ENCODE measurements at places on chromosomes 16 and 17.

DNA sequence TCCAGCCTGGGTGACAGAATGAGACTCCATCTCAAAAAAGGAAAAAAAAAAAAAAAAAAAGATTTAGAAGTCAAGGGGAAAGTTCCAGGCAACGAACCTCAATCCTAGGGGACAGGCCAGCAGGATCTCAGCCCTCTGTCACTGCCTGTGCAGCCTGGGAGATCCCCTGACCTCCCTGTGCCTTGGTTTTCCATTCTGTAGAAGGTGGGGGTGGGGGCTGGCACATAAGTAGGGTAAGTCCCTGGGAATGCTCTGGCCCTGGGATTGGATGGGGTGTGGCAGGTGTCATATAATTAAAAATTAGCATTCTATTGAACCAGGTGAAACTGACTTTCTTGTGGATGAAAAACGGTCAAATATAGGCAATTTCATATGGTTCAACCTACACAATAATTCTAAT lies 90.5 kb downstream of the C16orf78 start:
- DNase-seq = no peak

- no peak for DNase-seq
These were observed 8.9 kb downstream of the GNGT2 start for GRCh38 chr17:49201481-49201927.

DNA sequence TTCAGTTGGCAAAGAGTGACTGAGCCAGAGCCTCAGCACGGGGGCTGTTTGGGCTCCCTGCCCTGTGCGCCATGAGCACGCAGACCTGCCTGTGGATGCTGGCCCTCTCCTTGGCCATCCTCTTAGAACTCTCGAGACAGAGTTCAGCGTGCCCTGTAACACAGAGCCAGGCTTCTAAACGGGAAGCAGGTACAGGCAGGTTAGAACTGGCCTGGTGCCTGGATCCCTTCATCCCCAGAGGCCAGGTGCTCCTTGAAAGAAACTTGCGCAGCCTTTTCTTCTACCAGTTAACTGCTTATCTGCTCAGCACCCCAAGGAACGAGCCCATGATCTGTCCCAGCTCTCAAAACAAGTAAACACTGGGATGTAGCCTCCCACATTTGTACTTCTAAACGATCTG lies 6.9 kb downstream of the CCNF start:
- DNase-seq = no peak

DNA sequence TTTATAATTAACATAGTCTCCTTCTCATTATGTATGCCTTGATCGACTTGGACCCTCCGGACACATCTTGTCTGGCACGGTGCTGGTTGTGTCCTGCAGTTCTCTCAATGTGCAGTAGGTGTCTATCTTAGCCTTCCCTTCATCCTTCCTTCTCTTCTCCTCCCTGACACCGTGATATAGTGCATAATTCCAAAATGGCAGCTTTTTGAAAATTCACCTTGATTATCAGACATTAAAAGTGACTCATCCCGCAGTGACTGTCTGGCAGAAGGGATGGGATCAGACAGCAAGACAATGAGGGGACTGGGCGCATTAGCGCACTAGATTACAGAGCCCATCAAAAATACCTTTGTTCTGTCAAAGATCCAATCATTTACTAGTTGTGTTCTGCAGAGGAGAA lies 70.0 kb upstream of the PMFBP1 start:
- DNase-seq = no peak

- DNase-seq = no peak
These were observed 223.5 kb downstream of the CYB561 start for GRCh38 chr17:63222655-63223054.

DNA sequence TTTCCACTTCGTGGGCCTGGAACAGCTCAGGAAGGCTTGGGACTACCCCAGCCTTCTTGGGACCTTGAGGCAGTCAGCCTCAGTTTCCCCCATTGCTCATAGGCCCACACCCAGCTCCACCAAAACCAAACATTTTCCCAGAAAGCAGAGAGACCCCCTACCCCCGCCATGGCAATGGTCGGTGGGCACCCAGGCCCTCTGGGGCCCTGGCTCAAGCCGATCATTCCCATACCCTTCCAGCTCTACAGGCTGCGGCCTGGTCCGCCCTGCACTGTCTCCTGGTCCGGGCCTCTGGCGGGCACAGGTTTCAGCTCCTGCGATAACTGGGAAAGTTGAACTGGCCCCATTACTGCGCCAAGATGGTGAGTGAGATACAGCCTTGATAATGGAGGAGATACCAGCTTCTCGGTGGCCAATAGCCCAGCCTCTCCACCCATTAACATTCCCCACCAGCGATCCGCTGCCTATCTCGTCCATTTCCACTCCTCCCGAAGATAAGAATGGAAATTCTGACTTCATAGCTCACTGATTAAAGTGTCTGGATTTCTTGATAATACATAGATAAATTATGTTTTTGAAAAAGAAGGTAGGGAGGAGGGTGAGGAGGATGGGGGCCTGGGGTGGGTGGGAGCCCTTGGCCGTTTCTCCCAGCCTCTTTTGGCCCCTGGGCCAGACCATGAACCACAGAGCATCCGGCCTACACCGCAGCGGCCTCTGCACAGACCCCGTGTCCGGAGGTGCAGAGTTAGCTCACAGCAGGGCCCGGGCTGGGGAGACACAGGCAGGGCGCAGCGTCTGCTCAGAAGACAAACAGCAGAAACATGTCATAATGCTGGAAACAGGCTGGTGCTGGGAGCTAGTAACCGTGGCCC lies 11.6 kb downstream of the ZFPM1 start:
- DNase-seq = no peak

DNA sequence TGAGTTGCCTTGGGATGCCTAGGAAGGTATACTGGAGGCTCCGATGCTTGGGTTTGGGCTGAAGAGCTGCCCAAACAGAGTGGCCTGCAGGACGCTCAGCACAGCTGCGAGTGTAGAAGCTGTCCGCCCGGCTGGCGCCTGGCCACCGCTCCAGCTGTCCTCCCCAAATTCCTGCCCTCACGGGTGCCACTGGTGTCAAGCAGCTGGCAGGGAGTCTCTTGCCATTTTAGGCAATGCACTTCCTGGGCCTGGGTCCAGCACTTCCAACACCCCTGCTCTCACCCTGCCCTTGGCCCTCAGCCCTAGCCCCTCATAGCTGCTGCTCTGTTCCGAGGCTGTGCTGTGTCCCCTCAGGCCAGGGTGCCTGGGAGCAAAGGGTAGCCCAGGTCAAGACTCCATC lies 5.2 kb upstream of the PKMYT1 start:
- DNase-seq = no peak

DNA sequence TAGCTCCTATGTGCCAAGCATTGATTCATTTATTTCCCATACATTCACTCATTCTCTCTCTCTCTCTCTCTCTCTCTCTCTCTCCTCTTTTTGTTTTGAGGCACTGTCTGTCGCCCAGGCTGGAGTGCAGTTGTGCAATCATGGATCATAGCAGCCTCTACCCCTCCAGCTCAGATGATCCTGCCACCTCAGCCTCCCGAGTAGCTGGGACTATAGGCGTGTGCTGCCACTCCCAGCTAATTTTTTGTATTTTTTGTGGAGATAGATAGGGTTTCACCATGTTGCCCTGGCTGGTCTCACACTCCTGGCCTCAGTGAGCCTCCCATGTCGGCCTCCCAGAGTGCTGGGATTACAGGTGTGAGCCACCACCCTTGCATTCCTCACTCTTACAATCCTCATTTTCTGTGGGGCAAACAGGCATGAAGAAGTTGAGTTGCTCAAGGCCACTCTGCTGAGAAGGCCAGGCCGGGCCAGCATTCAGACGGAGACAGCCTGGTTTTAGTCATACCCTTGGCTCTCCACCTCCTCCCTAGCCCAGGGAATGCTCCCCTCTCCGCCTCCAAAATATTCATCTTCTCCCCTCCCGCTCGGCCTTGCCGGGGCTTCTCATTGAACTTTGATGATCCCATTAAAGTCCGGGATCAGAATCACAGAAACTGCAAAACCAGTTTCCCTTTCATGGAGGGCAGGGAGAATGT lies 765 bp upstream of the PRM2 start:
- DNase-seq = no peak

- no peak for DNase-seq
These were observed 24.9 kb downstream of the FBXO31 start for GRCh38 chr16:87358696-87359095.

DNA sequence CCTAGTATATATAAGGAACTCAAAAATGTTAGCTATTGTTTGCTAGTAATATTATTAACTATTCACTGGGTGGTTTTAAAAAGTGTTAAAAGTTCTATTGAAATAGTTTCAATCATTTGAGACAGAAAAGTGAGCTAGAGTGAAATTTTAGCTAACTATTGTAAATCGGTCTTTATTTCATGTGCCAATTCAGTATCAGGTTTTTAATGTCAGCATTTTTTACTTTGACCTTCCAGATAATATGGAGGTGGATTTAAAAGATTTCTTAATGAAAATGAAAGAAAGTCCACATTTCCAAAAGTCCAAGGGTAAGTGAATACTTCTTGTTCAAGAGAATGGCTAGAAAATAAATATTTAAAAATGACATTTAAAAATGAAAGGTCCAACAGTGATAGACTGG lies 90.9 kb downstream of the EFCAB13 start:
- DNase-seq = no peak

- DNase-seq = no peak
These were observed 38.8 kb downstream of the WSCD1 start for GRCh38 chr17:6108987-6109386.

- no peak for DNase-seq
These were observed at the start of gene CTF1 for GRCh38 chr16:30896261-30896888. Gene CTF1 (plus strand): TSS chr16:30896614. CDS start chr16:30896644, 30 bp downstream.

DNA sequence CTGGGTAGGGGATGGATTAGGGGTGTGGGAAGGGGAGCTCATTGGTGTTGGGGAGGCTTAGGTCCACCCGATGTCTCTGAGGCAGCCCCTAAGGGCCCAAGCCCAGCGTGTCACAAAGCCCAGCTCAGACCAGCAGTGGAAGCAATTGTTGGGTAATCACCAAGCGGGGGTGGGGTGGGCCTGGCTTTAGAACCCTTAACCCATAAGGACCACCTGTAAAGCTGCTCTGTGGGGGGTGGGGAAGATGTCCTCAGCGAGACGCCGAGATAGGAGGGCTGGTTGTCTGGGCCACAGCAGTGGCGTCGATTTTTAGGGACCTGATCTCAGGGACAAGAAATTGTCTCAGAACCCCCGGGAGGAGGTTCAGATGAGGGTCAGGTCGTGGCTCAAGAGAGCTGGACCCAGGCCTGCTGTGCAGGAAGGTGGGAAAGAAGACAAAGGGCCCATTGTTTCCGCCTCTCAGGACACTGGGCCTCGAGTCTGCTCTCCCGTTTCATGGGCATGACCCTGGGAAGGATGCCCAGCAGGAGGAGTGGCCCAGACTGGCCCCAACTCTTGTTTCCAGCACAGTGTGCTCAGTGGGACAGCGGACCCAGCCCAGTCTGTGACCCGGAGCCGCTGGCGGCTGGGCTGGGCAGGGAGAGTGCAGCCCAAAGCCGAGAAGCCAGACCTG lies 15.9 kb downstream of the ST6GALNAC2 start:
- no peak for DNase-seq

- no peak for DNase-seq
These were observed 344.2 kb downstream of the CPPED1 start for GRCh38 chr16:12459391-12460063.
